A172 (cell line): ENCODE measurements at places on chromosomes 5 and 9. TPM values are rescaled to one million over a fixed set of nuclear protein-coding genes. Genes with fewer than 3 reads are reported as not detected.

DNA sequence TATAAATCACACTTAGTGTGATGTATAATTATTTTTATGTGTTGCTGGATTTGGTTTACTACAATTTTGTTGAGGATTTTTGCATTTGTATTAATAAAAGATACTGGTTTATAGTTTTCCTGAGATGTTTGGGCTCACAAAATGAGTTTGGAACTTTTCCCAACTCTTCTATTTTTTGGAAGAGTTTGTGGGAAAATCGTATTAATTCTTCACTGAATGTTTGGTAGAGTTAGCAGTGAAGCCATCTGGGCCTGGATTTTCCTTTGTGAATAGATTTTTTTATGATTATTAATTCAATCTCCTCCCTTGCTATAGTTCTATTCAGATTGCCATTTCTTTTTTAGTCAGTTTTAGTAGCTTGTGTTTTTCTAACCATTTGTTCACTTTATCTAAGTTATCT lies 201.7 kb upstream of the NFIL3 start:
- no peak for DNase-seq

The PLPP1 gene
- total RNA-seq, result 35.8 and 40.3 TPM in 2 replicates

DNA sequence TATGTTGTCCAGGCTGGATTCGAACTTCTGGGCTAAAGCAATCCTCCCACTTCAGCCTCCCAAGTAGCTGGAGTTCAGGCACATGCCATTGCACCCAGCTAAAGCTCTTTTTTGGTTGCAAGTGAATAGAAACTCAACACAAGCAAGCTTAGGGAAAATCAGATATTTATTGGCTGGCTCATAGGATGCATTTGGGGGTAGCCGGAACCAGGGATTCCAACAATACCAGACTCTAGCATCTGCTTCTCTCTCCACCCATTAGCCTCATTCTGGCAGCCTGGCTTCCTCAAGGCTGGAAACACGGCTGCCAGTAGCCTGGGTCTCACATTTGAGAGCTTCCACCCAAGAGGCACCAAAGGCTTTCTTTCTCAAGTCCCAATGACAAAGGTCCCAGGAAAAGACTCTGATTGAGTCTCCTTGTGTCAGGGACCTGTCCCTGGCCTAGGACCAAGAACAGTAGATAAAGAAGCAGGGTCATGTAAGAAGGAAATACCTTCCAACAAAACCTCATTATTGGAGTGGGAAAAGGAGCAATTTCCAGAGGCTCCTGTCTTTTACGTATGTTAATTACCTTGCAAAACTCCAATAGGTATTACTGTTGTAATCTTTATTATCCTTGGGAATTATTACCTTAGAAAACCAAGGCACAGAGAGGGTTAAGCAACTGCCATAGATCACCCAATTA lies 23.0 kb upstream of the B4GALT1 start:
- no peak for DNase-seq

The PFN3 gene
- total RNA-seq, result not detected in 2 replicates

- peak; percentile 94 for DNase-seq
These were observed 82.9 kb downstream of the FEM1C start for GRCh38 chr5:115461506-115462290.

DNA sequence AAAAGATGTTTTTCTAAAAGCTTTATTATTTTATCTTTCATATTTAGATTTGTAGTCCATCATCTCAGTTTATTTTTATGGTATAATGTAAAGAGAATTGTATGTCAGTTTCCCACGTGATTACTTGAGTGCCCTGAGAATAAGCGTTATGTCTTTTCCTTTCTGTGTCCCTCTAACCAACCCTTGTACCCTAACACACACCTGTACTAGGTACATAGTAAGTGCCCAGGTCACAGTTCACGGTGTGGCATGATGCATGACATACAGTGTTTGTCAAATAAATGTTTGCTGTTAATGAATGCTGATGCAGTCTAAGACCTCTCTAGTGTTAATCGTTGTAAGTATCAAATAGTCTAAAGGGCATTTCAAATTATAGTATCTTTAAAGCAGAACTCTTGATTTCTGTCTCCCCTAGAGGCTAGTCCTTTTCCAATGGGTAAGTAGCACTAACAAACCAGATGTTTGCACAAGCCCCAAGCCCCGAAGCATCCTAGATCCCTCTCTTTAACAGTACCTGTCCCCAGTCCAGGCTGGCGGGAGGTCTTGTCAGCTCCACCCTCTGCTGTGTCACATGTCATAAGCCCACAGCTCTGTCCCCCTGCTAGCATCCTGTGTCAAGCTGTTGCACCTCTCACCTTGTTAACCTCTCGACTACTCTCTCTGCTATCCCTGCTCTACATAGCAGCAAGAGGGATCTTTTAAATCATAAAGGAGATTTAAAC lies 23.7 kb downstream of the NUP214 start:
- no peak for DNase-seq

DNA sequence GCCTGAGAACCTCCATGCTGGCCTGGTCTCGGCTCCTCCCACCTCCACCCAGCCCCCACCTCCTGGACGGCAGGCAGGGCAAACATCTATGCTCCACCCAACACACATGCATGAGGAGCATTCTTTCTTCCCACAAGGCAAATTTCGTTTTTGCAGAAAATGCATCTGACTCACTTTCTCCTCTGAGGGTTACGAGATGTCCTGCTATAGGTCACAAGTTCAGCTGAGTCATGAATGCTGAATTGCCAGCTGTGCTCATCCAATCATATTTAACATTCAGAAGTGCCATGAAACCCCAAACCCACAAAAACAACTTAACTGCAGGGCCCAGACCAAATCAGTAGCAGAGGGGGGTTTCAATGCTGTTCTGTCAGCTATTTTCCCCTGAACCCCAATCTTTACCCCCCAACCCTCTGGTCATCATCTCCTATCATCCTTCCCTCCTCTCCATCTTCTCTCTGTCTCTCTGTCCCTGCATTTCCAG lies 39.0 kb upstream of the OSMR start:
- peak; percentile 99 for DNase-seq

GRCh38 chr5:169354921-169355320 lies 54.0 kb upstream of the SLIT3 start:
- no peak for DNase-seq

The SPOCK1 gene
- total RNA-seq, result 4.5 and 6.5 TPM in 2 replicates

DNA sequence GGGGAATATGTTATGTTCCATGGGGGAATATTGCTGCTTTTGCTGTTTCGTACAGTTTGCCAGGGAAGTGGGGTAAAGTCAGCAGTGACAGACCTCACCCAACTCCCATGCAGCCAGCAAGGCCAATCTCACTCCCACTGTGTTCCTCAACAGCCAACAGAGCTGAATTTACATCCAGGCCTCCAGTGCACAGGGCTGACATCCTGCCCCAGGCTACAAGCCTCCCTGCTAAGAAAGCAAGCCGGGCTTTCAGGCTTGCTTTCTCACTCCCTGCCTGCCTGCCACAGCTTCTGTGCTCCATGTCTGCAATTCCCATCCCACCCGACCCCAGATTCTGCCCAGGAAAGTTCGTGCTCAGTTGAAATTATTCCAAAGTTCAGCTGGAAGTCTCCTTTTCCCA lies 25.5 kb upstream of the SNCAIP start:
- no peak for DNase-seq

The CBY3 gene
- not detected in 2 replicates for total RNA-seq

- DNase-seq, result no peak
These were observed 274.1 kb downstream of the ARHGAP26 start for GRCh38 chr5:143044265-143044664.

GRCh38 chr9:109986521-109986991 lies 206.6 kb downstream of the PALM2AKAP2 start:
- DNase-seq, result peak; percentile 92

DNA sequence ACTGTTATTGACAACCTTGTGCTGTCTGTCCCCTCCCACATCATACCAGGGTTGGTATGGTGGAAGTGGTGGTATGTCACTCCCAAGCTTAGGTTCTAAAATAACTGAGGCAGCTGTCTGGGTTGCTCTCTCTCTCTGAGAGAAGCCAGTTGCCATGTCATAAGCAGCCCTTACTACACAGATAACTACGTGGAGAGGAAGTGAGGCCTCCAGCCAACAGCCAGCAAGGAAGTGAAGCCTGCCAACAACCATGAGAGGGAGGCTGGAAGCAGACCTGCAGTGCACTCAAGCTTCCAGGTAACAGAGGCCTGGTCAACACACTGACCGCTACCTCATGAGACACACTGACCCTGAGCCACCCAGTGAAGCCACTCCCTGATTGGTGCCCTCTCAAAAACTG lies 18.6 kb downstream of the CTNNAL1 start:
- DNase-seq, result no peak

- peak; percentile 80 for DNase-seq
These were observed 19.8 kb upstream of the MATR3 start for GRCh38 chr5:139273572-139274289.

The BSPRY gene
- not detected in 2 replicates for total RNA-seq

DNA sequence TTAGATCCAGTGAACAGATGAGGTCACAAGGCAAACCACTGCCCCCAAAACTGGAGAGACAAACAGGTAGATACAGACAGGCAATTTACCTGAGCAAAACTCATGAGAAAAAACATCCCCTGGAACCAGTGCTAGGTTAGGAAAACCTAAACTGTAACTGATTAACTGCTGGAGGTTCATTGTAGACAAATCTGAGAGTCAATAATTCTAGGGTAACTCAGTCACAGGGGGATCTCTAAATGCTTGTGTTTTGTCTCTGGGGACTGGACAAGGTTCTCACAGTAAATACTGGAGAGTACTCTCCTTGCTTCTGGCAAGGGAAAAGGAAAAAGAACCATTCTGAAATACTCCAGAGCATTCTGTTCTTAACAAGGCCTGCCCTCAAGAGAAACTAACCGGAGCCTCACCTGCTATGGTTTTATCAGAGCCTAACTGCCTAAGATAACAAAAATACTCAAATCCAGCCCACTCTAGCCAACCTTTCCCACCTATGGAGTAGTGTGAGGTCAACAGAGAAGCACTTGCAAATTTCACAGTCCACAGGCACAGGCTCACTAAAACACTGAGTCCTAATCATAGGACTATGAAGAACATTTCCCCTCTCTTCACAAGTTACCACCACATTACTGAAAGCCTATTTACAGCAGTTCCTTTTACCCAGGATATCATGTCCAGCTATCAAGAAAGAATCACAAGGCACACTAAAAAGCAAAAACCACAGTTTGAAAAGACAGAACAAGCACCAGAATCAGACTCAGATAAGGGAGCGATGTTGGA lies 139.9 kb upstream of the ACOT12 start:
- no peak for DNase-seq

The CATSPER3 gene
- total RNA-seq, result not detected in 2 replicates

GRCh38 chr5:1118738-1119137 lies 6.9 kb upstream of the SLC12A7 start:
- peak; percentile 35 for DNase-seq

The URM1 gene
- 105 and 125 TPM in 2 replicates for total RNA-seq

- no peak for DNase-seq
These were observed 616.3 kb downstream of the EBF1 start for GRCh38 chr5:158483281-158483860.

- no peak for DNase-seq
These were observed 15.9 kb upstream of the FANCC start for GRCh38 chr9:95333426-95333825.

DNA sequence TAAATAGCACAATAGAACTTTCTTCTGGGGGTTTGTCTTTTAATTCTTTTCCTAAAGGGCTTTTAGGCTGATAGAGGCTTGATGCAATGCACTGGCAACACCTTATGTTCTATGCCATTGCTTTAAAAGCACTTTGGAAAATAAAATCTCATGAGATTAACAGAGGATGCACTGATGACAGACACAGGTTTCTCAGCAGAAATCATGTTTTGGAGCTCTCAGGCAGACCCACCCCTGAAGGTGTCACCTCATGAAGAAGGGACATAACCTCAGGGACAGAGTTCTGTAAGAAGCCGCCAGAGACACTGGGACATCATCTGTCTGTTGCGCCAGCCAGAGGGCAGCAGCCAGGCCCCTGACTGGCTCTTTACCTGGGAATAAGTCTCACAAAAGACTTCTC lies 27.7 kb downstream of the SLC22A5 start:
- DNase-seq, result no peak

GRCh38 chr5:107919969-107920368 lies 249.2 kb upstream of the EFNA5 start:
- no peak for DNase-seq

DNA sequence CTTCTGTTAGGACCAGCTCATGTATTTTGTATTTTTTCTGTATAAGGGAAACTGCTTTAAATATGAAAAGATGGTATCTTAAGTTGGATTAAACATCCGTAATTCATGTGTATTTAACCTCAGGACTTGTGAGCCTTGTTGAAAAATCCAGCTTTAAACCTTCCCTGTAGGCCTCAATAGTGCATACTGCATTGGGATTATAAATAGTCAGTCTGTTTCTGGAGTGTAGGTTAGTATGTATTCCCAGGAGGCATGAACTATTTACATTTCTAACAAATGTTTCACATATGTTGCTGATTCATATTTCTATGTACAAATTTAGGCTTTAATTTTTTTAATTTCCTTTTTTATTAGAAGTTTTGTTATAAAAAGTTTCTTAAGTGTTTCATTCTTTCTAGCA lies 137.9 kb upstream of the GRHPR start:
- no peak for DNase-seq

DNA sequence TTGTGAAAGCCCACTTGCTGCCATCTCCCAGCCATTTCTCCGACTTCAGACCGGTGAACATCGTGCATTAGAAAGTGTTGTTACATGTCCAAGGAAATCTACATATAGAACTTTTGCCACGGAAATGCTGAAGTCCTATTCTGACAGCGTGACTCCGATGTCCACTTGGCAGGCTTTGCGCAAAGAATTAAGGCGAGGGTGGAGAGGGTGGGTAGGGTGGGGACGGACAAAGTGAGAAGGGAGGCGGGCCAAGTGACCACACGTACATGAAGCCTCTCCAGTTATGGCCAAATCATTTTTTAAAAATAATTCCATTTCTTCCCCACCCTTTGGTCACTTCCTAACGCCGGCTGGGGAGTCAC lies 460 bp upstream of the ACO1 start:
- DNase-seq, result no peak

GRCh38 chr5:131367219-131367860 lies 103.5 kb downstream of the CDC42SE2 start:
- no peak for DNase-seq

- peak; percentile 84 for DNase-seq
These were observed at the start of gene ST6GALNAC4 for GRCh38 chr9:127916720-127917581. Gene ST6GALNAC4, minus strand, starts transcription at chr9:127917041. Its CDS starts 622 bp downstream, at chr9:127916419.

The DYNC2I2 gene
- total RNA-seq, result 239 and 244 TPM in 2 replicates

DNA sequence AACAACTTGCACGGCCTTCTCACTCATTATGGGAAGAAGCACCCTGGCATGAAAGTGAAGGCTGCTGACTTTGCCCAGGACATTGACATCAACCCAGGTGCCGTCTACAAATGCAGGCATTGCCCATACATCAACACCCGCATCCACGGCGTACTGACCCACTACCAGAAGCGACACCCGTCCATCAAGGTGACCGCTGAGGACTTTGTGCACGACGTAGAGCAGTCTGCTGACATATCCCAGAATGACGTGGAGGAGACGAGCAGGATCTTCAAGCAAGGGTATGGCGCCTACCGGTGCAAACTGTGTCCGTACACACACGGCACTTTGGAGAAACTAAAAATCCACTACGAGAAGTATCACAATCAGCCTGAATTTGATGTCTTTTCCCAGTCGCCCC lies 65.4 kb downstream of the ZNF462 start:
- no peak for DNase-seq
